ENCODE measurements at places on chromosomes 2 and 18.

DNA sequence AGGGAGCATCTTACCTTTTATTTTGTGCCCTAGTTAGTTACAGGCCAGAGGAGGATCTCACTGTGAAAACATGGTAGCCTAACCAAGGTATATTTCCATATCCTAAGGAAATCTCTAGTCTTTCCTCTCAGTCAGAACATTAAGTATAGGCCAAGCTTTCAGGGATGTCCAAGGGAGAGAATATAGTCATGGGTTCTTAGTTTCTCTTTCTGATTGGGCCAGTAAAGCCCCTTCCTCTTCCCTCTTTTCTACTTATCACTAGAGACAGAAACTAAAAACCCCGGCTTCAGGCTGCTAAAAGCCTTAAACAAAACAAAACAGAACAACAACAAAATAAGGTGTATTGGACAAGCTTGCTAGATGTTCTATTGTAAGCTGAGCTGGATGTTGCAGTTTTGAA is 44.3 kb upstream of the TNFRSF11A start:
- DNase-seq = no peak

GRCh38 chr18:50607378-50607926 is 47.6 kb downstream of the MAPK4 start:
- DNase-seq = no peak

DNA sequence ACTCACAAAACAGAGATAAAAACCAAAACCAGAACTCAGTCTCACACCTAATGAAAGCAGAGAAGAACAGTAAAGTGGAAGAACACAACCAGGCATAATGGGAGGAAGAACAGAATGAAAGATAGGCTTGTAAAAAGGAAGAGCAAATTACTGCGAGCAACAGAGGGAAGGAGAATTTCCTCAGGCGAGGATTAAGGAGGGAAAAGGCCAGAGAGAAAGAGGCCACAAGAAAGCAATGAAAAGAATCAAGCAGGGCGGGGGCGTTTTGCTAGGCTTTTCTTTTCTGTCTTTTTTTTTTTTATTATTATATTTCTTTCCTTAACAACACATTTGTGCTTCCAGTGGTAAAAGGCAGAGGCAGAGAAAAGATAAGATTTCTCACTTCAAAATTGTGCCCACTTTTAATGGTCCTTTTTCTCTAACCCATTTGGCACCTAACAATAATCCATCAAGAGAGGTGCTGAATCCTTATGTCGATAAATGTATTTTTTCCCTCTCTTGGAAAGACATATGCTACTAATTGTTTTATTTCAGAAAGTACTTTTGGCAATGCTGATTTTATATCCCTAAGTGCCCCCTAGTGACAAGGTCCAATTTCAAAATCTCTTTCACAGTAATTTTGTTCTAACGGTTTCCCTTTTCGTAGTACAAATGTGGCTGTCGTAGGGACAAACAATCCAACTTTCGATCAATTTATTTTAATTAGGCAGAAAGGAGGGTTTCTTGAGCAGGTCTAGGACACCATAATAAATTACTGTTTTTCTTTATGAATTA is 138.7 kb upstream of the AQP4 start:
- DNase-seq = no peak

GRCh38 chr18:74149878-74150277 is 1.6 kb downstream of the TIMM21 start:
- no peak for DNase-seq

Measured in inflammatory macrophage (primary cell).